Activated T-cell treated with anti-CD3 and anti-CD28 coated beads for 1 hour (primary cell): ENCODE measurements at places on chromosomes 7 and 10.

DNA sequence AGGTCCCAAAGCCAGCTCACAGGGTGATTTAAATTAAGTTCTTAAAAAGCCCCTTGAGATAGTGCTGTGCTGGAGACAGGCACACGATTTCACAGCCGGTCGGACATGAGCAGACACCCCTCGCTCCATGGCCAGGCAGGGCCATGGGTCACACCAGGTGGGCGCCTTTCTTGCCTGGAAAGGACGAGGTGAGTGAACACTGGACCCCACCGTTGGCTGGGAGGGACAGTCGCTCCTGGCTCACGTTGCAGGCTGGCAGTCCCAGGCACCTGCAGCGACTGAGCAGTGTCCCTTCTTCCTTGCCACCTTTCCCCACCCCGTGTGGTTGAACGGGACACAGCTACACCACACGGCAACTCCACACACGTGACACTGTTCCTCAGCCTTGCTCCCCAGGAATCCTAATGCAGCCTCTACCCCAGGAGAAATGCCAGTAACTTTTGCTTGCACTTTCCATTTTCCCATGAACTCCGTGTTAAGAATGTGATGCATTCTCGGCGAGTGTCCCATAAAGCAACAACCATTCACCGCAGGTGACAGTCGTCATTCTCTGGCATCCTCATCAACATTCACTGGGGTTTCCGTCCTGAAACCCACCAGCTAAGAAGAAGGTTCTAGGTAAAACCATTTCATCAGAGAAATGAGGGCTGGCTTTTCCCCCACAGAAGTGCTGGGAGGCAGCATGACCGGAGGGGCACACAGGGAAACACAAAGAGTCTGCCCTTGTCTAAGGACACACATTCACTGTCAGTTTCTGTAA is 217.4 kb downstream of the ZMYND11 start:
- DNase-seq: no peak

- DNase-seq: peak; percentile 21
Measured at GRCh38 chr10:12605580-12606405, 256.4 kb downstream of the CAMK1D start.

- DNase-seq: no peak
Measured at GRCh38 chr7:73515178-73515577, 6.9 kb downstream of the BAZ1B start.

DNA sequence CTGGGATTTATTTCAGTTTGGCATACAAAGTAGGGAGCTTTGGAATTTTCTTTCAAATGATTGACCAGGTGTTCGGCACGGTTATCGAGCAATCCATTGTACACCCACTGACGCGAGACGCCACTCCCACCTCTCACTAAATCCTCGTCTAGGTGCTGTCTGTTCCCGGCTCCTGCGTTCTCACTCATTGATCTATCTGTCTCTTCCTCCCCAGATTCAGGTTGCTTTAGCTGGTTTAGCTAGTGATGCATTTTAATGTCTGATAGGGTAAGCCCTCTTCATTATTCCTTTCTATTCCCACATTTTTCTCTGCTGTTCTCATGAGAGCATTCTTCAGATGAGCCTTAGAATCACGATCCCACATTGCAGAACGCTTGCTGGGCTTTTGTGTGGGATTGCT is 91.7 kb downstream of the ELFN1 start:
- DNase-seq: no peak

DNA sequence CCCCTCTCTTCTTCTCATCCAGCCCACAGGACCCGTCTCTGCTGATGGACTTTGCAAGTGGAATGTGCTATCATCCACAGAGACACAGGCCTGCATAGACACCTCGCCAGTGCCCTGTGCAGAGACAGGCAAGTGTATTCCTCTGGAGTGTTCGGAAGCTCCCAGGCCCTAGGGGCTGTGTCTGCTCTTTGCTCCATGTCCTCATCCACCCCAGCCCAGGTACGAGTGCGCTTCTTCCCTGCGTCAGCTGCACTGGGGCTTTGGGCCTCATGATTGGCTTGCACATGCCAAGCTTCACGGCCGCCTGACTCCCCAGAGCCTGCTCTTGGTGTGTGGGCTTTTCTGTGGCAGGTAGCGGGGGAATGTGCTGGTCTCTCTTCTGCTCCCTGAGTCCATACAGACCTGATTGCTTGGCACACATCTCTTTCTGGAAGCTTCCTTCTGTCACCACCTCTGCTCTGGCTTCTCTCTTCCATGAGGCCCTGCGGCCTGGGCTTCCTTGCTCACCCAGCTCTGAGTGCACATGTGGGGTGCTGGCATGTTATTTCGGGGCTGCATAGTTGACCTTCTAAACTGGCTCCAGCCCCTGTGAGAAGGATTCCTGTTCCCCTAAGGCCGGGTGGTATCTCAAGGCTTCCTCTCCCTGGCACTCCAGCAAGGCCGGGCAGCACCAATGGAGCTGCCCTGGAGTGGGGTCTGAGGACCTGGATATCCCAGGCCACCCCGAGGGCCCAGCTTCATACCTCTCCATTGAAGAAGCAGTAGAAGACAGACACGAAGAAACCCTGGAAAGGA is 27.8 kb downstream of the CRHR2 start:
- DNase-seq: no peak

- DNase-seq: peak; percentile 12
Measured at GRCh38 chr10:112951359-112952281, 1.6 kb downstream of the TCF7L2 start.

DNA sequence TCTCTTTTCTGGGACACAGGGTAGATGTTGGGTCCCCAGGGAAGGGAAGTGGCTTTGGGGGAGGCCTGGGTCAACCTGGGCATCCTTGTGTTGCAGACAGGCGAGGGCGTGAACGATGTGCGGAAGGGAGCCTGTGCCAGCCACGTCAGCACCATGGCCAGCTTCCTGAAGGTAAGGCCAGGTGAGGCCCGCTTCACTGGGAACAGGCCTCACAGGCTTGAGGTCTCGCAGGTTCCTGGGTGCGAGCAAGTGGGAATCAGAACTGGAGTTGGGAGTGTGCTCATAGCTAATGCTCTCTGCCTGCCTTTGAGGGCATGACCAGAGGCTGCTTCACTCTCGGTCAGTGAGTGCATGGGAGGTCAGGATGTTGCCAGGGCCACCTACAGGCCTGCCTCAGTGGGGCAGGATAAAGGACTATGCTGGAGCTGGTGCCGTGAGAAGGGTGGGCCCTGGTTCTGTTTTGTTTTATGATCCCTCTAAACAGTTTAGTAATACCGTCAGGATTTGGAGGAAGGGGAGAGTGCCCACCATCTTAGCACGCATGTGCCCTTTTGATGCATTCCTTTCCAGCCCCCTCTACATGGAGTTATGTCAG is 8.4 kb downstream of the DBNL start:
- no peak for DNase-seq

- no peak for DNase-seq
Measured at GRCh38 chr10:28686835-28687682, 9.7 kb downstream of the BAMBI start.

DNA sequence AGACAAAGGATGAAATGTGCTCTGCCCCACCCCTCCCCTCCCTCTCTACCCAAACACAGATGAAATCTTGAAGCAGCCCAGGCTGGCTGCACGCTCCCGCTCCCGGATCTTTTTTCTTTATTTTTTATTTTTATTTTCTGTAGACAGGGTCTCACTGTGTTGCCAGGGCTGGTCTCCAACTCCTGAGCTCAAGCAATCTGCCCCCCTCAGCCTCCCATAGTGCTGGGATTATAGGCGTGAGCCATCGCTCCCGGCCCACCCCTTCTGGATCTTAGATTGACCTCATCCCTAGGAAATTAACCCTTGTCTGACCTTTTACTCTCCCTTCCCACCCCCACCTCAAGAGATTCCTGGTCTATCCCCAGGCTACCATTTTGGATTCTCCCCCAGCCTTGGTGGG is 14.3 kb downstream of the TACR2 start:
- no peak for DNase-seq

- DNase-seq: no peak
Measured at GRCh38 chr7:137747359-137748031, 99.3 kb downstream of the DGKI start.

GRCh38 chr10:4506095-4506494 is 319.9 kb upstream of the AKR1E2 start:
- no peak for DNase-seq

- no peak for DNase-seq
Measured at GRCh38 chr10:94223702-94224370, 138.9 kb downstream of the NOC3L start.

GRCh38 chr7:110669410-110669809 is 421.5 kb upstream of the LRRN3 start:
- DNase-seq: no peak

GRCh38 chr7:117347962-117348672 is 25.3 kb upstream of the WNT2 start:
- DNase-seq: no peak

DNA sequence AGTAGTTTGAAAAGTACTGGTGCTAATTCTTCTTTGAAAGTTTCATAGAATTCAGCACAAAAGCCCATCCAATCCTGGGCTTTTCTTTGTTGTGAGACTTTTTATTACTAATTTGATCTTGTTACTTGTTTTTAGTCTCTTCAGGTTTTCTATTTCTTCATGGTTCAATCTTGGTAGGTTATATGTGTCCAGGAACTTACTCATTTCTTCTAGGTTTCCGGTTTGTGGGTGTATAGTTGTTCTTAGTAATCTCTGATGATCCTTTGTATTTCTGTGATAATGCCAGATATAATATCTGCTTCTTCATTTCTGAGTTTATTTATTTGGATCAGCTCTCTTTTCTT is 147.5 kb downstream of the RTKN2 start:
- DNase-seq: no peak

- no peak for DNase-seq
Measured at GRCh38 chr7:114979388-114979787, 57.5 kb downstream of the MDFIC start.

GRCh38 chr10:117615649-117616048 is 73.1 kb downstream of the EMX2 start:
- no peak for DNase-seq

GRCh38 chr10:59374916-59375315 is 12.6 kb upstream of the FAM13C start:
- DNase-seq: no peak

DNA sequence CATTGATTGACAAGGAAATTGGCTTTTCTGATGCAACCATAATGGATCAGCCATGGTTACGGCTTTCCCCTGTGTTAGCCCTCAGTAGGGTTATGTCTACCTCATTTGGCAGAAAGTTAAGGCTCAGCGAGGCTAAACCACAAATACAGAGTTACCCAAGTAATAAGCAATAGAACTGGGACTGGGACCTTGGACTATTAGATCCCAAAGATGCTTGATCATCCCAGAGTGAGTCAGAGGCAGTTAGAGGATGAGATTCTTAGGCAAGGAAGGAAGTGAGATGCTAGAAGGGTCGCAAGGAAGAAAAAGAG is 401.4 kb downstream of the TNS3 start:
- DNase-seq: no peak
